T-helper 1 cell (primary cell): ENCODE measurements at places on chromosomes 5 and 9.

DNA sequence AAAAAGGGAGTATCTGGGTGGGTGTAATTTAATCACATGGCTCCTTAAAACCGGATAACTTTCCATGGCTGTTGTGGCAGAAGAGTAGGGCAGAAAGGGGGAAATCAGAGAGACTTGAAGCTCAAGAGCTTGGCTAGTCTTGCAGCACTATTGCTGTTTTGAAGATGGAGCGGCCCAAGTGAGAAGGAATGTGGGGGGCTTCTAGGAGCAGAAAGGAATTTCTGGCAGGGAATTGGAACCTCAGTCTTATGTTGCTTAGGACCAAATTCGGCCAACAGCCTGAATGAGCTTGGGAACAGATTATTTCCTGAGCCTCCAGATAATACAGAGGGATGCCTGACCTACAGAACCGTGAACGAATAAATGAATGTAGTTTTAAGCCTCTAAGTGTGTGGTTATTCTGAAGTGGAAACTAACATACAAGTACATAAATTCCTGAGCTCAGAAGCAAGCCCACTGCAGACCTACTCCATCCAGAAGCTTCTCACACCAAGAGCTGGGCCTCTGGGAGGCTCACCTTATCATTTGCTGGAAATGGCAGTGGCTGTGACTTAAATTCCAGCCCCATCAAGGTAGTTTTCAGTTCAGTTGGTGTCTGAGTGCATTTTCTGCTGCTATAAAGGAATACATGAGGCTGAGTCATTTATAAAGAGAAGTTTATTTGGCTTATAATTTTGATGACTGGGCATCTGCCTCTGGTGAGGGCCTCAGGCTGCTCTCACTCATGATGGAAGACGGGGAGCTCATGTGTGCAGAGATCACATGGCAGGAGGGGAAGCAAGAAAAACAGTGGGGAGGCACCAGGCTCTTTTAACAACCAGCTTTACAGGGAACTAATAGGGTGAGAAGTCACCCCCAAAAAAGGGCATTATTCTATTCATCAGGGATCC is 15.3 kb upstream of the TMEM174 start:
- no peak for DNase-seq

GRCh38 chr9:119905724-119906123 is 536.5 kb upstream of the BRINP1 start:
- DNase-seq = no peak

GRCh38 chr9:16031971-16032370 is 479.1 kb downstream of the CCDC171 start:
- no peak for DNase-seq

GRCh38 chr5:16065831-16066230 is 113.8 kb downstream of the MARCHF11 start:
- DNase-seq = no peak

DNA sequence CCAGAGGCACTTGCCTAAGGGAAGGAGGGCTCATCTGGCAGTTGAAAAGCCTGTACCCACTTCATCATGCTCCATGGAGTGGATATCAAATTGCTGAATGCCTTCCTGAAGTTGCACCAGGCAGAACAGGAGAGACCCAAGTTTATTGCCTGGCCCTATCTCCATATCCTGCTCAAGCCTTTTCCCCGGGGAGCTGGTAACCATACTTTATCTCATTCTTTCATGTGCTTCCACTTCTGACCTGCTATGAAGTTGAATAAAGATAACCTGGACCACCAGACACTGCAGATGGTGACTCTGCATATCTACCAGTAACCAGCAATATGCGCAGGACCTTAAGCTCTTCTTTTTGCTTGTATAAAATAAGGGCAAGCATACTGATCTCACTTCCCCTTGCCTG is 1397.5 kb upstream of the CDH6 start:
- no peak for DNase-seq
